Activated effector memory CD4-positive, alpha-beta T cell treated with Interleukin-2 at 50 U/mL for 16 hours (primary cell): ENCODE measurements at places on chromosomes 6 and 20.

DNA sequence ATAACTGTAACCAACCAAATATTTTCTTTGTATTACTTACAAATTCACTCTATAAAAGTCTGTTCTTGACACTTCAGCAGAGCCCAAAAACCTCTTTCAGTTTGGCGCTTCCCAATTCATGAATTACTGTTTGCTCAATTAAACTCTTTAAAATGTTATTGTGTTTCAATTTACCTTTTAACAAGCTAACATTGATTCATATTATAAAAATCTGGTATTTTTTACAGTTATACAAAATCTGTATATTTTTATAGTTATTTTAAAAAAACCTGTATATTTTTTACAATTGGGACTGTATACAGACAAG is 75.3 kb upstream of the E2F3 start:
- no peak for DNase-seq

DNA sequence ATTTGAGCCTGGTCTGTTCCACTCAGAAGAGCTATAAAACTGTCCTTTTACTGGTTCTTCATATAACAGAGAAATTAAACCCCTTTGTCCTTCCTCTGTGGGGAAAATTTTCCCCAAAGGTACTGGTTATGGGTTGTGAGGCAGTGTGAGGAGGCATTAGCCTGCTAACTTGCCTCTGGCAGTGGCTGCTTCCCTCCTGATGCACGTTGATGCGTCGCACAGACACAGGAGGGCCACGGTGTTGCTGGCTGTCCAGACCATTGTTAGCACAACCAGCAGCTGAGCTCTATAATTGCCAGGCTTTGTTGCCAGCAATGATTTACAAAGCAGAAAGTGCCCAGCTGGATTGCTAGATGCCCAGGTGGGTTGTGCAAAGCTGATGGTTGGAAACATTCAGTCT is 10.1 kb downstream of the AAR2 start:
- no peak for DNase-seq

GRCh38 chr6:16681260-16681873 is 79.9 kb downstream of the ATXN1 start:
- DNase-seq = no peak

DNA sequence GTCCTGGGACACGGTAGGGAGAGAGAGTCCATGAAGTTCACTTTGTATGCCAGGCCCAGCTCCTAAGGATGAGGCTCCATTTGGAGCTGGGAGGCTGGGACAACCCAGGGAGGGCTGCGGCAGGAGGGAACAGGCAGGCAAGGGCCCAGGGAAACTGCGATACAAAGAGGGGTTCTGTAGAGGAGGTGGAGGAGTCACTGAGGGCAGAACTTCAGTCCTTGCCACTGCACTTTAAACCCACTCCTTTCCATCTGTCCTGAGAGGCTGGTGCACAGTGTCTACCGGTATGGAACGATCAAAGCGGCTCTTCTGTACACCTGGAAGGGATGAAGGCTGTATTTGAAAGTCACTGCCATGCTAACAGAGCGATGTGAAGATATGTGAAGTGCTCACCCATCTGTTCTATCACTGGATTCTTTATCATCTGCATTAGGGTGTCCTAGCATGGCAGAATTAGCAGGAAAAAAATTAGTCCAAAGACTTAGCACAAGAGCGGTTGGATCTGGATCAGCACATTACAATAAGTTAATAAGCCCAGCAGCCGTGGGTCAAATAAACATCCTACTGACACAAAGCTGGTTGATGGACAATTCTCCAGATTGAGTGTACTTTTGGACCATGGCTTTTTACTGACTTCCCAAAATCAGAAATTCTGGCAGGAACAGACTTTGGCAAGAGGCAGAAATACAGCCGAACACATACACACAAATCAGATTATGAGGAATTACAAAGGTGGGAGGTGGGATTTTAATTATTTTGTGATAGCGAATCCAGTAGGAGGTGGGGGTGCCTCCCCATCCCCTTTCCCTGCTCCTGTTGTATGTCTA is 20.9 kb upstream of the ZFAND3 start:
- no peak for DNase-seq

- no peak for DNase-seq
These were observed 42.4 kb upstream of the EPB41L1 start for GRCh38 chr20:36112112-36112511.

DNA sequence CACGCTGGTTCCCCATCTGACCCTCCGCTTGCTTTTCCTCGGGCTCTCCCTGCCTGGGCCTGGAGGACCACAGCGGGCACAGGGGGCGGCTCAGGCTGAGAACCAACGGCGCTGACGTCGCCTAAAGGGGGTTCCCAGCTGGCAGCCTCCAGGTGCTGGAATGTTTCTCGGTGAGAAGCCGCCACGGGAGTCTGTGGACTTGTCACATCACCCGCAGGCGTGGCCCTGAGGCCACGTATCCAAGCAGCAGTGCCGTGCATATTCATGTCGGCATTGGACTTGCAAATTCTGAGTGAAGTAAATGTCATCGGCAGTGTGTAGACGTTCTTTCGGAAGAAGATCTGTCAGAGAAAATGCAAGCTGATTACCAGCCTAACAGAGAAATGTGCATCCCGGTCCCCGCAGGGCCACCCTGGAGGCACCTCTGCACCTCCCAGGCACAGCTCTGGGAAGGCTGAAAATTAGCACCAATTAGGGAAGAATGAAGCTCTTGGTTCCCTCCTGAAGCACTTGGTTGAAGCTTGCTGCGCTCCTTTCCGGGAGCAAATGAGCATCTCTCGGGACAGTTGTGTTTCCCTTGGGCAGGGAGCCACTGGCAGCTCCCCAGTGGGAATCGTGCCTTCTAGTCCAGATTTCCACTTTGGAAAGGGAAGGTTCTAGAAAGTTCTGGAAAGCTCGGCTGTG is 24.3 kb downstream of the NTSR1 start:
- no peak for DNase-seq

GRCh38 chr6:26246058-26246457 is 118.9 kb upstream of the BTN3A2 start:
- no peak for DNase-seq

GRCh38 chr6:33766921-33767907 is 20.5 kb upstream of the IP6K3 start:
- DNase-seq = no peak

DNA sequence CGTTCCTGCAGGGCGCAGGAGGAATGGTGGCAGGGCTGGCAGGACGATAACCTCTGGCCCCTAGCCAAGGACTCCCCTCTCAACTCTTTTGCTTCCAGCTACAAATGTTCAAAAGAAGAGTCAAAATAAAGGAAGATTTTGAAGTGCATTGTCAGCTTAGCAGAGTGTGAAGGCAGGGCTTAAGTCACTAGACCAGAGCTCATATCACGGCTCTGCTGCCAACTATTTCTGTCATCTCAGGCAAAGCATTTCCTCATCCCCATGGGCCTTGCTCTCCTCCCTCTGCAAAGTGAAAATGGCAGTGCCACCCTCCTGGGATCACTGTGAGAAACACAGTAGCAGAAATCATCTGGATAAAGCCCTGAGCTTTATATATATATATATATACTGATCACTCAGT is 36.7 kb downstream of the CFAP61 start:
- no peak for DNase-seq

DNA sequence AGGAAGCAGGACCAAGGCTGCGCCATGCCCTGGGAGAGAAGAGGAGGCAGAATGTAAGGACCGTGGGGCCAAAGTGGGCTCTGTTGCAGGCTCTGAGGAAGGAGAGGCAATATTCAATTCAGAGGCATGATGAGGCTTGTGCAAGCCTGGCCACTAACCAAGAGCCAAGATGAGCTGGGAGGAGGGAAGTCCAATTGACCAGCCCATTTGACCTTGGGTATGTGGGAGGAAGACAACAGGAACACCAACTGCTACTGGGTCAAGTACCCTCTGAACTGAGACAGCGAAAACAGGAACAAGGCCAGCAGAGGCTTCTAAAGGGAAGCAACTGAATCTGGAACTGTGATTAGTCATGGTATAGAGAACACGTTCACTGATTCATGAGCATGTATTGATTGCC is 779.6 kb downstream of the MAFB start:
- no peak for DNase-seq

- no peak for DNase-seq
These were observed 21.1 kb downstream of the GHRH start for GRCh38 chr20:37240337-37241067.

DNA sequence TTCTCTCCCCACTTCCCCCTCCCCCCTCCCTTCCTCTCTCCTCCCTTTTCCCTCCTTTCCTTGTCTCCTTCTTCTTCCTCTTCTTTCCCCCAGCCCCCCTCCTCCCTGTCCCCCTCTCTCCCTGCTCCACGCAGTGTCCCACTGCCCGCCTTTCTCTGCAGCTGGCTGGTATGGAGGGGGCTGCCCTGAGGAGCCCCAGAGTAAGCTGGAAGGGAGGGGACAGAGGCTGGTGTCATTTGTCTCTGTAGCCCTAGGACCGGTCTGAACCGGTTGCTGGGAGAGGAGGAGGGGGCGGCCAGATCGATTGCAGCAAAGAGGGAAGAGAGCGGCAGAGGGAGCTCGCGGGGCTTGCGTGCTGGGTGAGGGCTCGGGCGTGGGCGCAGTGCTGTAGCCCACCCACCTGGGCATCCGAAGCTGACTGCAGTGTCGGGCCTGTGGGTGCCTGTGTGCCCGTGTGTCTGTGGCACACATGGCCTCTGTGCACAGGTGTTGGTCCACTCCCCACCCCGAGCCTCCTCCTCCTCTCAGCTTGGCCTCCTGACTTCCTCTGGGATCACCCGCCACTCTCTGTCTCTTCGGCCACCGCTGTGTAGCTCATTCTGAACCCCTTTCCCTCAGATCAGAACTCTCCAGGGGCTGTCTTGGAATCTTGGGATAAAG is 50.6 kb downstream of the SRC start:
- no peak for DNase-seq

DNA sequence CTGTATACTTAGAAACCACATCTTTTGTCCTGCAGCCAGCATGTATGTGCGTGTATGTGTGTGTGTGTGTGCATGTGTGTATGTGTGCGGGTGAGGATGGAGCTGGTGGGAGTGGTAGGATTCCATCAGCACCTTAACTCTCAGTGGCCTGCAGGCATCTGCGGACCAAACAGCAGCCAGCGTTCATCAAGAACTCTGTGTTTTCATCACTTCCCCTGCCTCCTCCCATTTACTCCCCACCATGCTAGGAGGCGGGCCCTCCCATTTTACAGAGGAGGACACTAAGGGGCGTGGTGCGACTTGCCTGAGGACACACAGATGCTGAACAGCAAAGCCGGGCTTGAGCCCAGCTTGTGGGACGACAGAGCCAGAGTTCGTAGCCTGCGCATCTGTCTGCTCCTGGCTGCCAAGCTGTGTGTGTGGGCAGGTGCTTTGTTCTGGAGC is 8.9 kb downstream of the VSTM2L start:
- no peak for DNase-seq

DNA sequence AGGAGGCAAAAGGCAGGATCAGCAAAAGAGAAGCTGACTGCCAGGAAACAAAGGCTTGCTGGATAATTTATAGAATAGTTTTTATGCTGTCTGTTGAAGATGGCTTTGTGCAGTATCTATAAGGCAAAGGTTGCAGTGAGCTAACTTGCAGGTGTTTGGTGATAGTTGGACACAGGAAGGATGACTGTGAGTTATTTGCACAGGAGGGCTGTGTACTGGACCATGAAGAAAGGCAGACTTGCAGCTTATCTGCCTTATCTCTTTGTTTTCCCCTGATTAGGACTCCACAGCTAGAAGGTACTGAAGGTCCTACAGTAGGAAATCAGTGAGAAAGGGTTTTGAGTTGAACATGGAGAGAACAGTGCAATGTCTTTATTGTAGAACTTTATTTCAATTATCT is 2.1 kb downstream of the BTN1A1 start:
- DNase-seq = no peak

- DNase-seq = no peak
These were observed 6.1 kb downstream of the SLC29A1 start for GRCh38 chr6:44229376-44230033.

DNA sequence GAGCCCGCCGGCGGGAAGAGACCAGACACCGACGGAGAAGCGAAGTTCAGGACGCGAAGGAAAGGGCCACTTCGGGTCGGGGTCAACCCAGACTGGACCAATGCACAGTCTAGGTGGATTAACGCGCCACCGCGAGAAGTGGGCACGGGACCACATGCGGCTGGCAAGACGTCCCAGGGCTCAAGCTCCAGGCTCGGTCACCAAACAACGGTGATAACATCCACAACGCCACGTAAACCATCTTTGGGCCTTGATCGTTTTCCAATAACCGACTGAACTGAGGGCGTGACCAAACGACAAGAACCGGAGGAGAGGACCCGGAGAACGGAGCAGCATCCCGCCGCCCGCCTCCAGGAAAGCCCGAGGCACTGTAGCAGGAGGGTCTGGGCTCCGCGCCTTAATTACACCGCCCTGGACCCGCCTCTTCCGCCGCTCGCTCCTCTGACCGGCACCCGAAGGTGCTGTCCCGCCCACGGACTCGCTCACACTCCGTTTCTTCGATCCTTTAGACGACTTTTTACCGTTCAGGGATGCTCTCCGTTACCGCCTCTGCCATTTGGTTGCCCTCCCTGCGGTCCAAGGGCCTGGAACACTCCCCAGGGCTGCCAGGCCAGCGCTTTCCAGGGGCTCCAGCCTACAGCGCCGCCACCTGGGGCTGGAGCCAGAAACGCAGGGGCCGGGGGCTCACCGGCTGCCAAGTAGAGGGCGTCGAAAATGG is 44.1 kb downstream of the DPPA5 start:
- peak; percentile 41 for DNase-seq

DNA sequence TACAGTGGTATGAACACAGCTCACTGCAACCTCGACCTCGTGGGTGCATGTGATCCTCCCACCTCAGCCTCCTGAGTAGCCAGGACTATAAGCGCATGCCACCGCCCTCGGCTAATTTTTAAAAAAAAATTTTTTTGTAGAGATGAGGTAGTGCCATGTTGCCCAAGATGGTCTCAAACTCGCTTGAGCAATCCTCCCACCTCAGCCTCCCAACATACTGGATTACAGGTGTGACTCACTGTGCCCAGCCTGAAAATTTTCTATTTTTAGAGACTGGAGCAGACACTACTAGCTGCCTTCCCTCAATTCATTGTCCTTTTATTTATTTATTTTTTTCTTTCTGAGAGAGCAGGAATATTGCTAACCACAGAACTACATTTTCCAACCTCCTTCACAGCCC is 20.3 kb upstream of the GTF3C6 start:
- no peak for DNase-seq

DNA sequence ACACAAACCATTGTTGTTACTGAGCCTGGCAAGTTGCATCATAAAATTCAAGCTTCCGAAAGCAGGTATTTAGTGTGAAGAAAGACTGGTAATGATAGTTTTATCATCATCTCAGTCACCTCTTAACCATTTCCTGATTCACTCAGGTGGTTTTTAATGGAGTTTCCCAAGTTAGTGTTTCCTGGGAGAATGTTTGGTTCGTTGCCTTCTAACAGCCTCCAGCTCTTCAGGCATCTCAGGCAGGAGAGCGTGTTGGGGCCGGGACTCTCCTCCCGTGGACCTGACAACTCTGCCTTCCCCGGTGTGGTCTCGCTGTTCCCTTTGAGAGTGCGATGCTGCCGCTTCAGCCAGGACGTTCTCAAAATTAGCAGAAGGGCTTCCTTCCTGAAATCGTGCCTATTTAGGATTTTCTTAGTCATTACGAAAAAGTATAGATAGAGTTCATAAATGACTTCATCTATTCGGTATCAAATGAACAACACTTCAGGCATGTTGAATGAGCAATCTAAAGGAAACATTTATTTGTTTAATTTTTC is 105.0 kb upstream of the QKI start:
- DNase-seq = no peak
